NCI-H1092 treated with DMSO at 0.1 percent for 48 hours (cell line): ENCODE measurements at places on chromosomes 7 and 10.
A peak's percentile ranks its signal among the peaks of the same experiment; 100 is the strongest.

GRCh38 chr7:70432567-70433001 lies 699.4 kb upstream of the GALNT17 start:
- DNase-seq, result peak; percentile 100

DNA sequence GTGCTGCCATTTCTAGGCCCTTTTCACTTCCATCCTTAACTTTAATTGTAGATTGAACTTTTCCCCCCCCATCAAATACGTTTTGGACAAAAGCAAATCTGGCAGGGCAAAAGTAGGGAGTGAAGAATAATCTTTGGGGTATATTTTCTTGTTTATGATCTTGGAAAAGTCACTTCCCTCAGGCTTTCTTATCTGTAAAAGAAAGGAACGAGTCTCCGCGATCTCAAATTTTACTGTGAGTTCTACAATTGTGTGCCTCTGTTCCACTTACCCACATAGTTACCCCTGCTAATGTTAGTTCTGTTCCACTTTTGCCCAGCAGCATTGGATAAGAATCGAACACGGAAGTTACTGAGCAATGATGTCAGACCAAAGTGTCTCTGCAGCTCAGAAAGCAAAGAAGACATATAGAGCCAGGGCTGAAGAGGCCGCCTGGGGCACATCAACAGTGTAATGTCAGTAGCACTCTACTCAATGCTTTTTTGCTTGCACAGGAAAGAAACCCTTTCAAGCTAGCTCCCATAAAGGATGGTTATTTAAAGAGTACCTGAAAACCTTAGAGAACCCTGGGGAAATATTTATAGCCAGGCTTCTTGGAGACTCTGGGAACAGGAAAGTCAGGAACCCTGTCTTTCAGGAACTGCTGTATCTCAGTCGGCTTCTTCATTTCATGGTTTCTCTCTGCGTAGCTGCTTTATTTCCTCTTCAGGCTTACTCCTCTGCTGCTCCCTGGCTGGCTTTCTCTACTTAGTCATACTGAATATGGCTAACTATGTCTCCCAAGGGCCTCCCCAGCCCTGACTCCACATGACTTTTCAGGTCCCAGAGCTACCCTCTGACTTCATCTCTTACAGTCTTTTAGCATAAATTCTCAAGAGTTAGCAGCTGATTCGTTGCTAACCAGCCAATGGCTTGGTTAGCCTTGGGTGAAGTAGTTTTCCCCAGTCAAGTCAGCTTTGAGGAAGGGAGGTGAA lies 123.7 kb upstream of the FAM3C start:
- no peak for DNase-seq

- DNase-seq, result no peak
Observed at GRCh38 chr10:112649822-112650152, 202.8 kb downstream of the VTI1A start.

DNA sequence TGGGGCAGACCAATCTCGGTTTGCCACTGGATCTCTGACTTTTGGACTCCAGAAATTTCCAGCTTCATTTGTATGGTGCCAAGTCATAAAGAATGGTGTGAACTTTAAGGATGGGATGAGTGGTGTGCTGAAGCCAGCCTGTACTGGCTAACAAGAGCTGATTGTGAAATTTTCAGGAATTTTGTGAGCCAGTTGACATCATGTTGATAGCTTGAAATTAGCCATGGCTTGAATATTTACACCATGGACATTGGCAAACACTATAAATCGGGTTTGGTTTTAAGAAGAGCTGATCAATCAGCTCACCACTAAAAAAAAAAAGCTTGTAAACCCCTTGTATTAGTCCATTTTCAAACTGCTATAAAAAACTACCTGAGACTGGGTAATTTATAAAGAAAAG lies 14.1 kb upstream of the MYH16 start:
- no peak for DNase-seq

GRCh38 chr10:76558586-76558985 lies 1079.0 kb downstream of the KCNMA1 start:
- DNase-seq, result peak; percentile 7

DNA sequence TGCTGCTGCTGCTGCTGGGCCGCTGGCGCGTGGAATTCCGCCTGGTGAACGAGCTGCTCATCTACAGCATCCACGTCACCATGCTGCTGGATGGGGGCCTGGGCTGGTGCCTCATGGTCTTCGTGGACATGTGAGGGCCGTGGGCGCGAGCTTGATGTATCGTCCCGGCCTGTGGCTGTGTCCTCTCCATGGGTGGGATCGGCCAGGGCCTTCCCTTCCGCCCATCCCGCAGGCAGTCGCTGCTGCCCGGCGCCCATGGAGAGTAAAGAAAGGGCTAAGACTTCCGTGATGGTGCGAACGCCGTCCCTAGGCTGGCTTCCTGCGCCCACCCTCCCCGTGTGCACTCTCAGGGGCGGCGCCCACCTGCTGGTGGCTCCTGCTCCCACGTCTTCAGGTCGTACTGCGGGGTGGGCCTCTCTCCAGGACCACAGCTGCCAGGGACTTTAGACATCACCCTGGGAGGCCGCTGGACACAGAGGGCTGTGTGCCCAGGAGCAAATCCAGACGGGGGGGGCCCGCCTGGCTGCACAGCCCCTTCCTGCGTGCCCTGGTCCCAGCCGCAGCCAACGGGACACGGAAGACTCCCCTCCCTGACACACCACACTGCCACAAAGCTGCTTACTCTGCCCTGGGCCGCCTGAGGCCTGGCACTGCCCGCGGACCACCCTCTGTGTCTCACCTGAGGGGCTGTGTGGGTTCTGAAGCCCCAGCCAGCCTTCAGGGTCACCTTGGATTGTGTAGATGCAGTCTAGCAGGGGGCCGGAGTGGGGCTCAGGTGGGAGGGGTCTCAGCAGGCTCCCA lies 167.5 kb downstream of the SEPTIN7 start:
- DNase-seq, result no peak

DNA sequence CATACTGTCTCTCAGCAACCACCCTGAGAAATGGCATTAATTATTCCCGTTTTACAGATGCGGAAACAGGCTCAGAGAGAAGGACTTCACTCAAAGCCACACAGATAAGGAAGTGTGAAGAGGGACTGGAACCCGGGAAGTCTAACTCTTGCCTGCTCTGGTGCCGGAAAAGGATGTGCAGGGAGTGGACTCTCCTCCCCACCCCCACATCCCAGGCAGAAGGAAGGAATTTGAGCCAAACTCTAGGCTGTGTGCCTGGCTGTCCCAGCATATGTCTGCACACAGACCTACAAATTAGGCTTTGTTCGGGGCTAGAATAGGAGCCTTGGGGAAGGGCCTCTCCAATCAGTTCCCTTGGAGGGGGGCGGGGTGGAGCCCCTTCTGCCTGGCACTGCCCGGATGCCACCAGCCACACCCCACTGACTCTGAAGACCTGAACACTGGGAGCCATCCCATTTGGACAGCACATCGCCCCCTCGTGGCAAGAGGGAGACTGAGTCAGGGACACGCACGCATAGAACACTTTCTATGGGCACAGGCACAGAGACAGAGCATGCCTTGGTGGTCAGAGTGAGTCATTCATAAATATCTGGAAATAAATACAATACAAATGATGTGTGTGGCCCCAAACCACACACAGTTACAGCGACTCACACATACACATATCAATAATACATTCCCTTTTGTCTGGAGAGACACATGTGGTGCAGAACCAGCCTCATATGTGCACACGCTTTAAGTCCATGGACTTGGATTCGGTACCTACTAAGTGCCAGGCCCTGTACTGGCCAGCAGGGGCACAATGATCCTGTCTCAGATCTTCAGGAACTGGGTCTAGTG lies 13.1 kb downstream of the LZTS2 start:
- DNase-seq, result peak; percentile 81

DNA sequence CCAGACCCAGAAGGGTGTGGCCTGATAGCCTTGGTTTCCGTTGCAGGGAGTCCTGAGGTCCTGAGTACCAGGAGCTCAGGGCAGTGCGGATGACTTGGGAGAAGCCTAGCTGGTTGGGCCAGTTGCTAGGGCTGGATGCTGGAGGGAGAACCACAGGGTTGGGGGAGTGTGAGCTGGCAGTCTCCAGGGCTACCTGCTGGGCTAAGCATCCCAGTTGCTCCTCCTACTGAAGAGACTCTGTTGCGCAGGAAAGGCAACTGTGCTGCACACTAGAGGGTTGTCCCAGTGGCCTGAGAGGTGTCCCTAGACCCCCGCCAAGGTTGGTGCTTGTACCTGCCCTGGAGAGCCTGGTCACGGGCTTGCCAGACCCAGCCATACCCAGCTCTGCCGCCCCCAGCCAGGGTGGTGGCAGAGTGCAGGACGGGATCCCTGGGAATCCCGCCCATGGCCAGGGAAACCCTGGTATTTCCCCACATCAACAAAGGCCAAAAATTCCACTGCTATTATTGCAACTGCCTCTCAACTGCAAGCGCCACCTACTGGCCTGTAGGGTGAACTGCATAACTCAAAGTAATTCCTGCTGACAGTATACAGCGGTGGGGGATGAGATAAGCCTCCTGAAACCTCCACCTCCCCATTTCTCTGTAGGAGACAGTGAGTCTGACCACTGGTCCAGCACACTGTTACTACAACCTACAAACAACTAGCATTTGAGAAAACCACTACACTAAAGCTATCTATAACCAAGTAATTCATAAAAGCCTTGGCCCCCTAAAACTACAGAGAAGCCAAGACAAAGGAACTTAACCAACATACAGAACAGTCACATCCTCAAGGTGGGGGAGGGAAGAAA lies 67.6 kb upstream of the DDC start:
- peak; percentile 74 for DNase-seq

GRCh38 chr10:100348389-100348927 lies 1.4 kb downstream of the SCD start:
- DNase-seq, result no peak

DNA sequence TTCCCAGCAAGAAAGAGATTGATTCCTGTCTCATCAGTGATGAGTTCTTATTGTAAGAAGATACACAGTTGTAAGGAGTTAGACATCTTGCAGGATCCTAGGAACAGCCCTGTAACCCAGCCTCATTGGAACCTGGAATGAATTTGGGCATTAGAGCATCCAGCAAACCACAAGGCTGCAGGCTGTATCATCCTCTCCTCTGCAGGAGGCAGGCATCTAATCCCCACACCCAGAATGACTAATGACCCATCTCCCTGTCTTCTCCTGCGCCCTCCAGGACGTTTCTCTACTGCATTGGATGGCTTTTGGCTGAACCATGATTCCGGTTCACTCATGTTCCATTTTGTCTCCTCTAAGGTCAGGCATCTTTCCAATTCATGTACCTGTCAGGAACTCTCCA lies 233.9 kb downstream of the POU6F2 start:
- DNase-seq, result no peak

DNA sequence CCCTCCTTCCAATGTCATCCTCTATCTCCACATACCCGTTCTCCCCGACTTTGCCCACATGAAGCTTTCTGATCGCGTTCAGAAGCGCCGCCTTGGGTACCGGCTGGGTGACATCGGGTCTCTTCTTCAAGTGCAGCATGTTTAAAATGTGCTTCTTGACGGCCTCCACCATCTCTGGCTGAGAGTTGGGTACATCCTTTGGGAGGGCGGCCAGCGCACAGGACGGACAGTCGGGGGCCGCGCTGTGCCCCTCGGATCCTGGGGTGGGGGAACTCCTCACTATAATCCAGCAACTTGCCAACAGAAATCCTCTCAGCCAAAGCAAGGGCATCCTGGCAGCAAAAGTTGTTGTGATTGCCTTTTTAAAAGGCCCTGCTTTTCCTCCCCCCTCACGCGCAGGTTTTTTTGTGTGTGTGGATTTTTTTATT lies 2.8 kb downstream of the INHBA start:
- no peak for DNase-seq

DNA sequence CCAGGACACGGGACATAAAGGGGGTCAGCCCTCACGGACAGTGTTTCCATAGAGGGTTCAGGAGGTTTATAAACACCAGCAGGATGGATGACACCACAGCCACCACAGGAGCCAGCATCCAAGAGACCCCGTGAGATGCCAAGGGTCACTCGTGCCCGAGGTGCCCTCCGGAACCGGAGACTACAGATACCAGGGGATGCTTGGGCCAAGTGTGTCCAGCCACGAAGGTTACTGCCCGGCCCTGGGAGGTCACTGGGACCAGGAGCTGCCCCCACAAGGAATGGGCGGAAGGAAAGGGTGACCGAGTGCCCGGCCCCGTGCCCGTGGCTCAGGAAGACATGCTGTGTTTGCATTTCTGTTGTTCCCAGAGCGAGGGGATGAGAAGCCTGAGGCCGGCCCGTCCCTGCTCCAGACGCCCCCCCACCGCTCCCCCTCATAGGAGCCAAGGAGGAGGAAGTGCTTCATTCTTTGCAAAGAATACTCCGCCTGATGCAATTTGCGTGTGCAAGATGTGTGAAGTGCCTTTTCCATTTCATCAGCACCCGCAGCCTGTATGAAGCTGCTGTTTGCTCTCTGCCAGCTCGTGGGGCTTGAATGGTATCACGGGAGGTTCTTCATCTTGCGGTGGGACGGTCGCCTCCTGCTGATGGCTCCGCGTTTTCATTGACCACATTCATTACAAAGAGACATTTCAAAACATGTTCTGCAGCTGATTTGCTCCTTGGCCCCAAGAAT lies 176.4 kb downstream of the ELFN1 start:
- no peak for DNase-seq

DNA sequence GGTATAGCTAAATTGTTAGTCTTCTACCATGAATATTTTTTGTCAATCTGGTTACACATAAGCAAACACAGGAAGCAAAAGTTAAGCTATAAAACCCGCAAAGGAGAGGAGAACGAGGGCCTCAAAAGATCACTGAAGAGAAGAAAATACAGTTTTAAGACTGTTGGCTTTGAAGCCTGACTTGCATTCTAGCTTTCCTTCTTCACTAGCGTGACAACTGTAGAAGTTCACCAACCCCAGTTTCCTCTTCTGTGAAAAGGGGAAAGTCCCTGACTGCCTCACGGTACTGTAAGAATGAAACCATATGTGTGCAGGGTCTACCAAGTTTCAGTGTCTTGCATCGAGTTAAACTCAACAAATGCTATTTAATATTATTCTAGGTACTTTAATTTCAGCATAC lies 7.5 kb upstream of the LRRN3 start:
- DNase-seq, result no peak

DNA sequence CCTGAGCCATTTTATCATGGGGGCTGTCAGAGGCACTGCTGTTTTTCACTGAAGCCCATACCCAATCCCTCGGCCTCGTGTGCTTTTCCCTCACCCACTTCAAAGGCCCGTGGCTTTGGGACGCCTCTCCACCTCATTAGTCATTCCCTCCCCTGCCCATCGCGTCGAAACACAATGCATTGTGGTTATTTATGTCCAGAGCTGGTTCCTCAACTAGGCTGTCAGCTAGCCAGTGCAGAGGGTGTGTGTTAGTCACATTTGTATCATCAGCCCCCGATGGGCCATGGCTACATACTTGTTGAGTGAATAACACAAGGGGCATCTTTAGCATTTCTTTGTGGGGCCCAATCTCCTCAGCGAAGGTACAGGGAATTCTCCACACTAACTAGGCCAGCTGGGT lies 3.8 kb upstream of the CRCP start:
- DNase-seq, result no peak

- DNase-seq, result no peak
Observed at GRCh38 chr7:113921363-113921762, 2.6 kb upstream of the PPP1R3A start.

DNA sequence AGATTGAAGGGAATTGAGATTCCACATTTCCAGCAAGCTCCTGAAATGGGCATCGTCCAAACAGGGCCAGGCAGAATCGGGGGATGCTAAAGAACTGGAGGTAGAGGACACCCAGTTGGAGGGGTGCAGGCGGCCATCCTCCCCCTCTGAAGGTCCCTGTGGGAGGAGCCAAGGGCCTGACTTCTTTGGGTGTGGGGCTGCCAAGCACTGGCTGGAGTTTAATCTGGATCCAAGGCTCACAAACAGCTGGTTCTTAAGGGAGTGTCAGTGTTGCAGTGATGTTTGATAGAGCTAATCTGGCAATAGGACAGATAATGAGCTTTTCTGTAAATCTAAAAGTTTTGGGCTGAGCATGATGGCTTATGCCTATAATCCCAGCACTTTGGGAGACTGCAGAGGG lies 20.8 kb downstream of the TSPAN14 start:
- DNase-seq, result no peak

- DNase-seq, result no peak
Observed at GRCh38 chr10:110378533-110379108, 73.9 kb upstream of the SMNDC1 start.
